Epithelial cell of alveolus of lung (primary cell): ENCODE measurements at places on chromosomes 6 and 20. TPM values are rescaled to one million over a fixed set of nuclear protein-coding genes. Genes with fewer than 3 reads are reported as not detected.

The RFX6 gene
- total RNA-seq = not detected in 2 replicates

The LY86 gene
- not detected in 2 replicates for total RNA-seq

The SCGN gene
- total RNA-seq = not detected in 2 replicates

The CLVS2 gene
- total RNA-seq = under 0.01 TPM in 1 of 2 replicates, not detected in the other

The IL17F gene
- total RNA-seq = not detected in 2 replicates

The CYP39A1 gene
- total RNA-seq = 1.9 and 3.4 TPM in 2 replicates

The KIF13A gene
- 13.0 and 13.2 TPM in 2 replicates for total RNA-seq

The NKAIN2 gene
- under 0.01 TPM in 1 of 2 replicates, not detected in the other for total RNA-seq

The ZC3H12D gene
- not detected in 2 replicates for total RNA-seq

The RAD21L1 gene
- total RNA-seq = 0.52 and 0.88 TPM in 2 replicates

The THEMIS gene
- 0.13 TPM in 1 of 2 replicates, not detected in the other for total RNA-seq

The GPX5 gene
- not detected in 2 replicates for total RNA-seq

The SAMD10 gene
- 1.3 and 4.0 TPM in 2 replicates for total RNA-seq

The SMAP1 gene
- 17.0 and 18.2 TPM in 2 replicates for total RNA-seq

The SNHG17 gene
- total RNA-seq = 17.5 and 25.6 TPM in 2 replicates

The FHL5 gene
- total RNA-seq = 0.52 TPM in 1 of 2 replicates, not detected in the other

The WDR46 gene
- total RNA-seq = 52.8 and 61.5 TPM in 2 replicates

The PIGT gene
- 107 and 126 TPM in 2 replicates for total RNA-seq

The VSTM2L gene
- total RNA-seq = 1.8 and 6.1 TPM in 2 replicates

The BPIFB4 gene
- total RNA-seq = not detected in 2 replicates

The JPH2 gene
- 0.16 and 0.39 TPM in 2 replicates for total RNA-seq

The RSPO4 gene
- total RNA-seq = not detected in 2 replicates

The SLC22A2 gene
- total RNA-seq = not detected in 2 replicates

The DEFB127 gene
- total RNA-seq = not detected in 2 replicates

The GTSF1L gene
- not detected in 2 replicates for total RNA-seq

The TRAPPC3L gene
- not detected in 2 replicates for total RNA-seq

The MEP1A gene
- not detected in 2 replicates for total RNA-seq

The GMDS gene
- 6.1 and 10.9 TPM in 2 replicates for total RNA-seq

The TMC2 gene
- total RNA-seq = not detected in 2 replicates

The PBOV1 gene
- total RNA-seq = not detected in 2 replicates

The SGK1 gene
- 79.5 and 151 TPM in 2 replicates for total RNA-seq

The GABRR2 gene
- total RNA-seq = under 0.01 and 0.08 TPM in 2 replicates
